Spleen (tissue), 13 donors: ENCODE measurements at places on chromosomes 4 and X.

DNA sequence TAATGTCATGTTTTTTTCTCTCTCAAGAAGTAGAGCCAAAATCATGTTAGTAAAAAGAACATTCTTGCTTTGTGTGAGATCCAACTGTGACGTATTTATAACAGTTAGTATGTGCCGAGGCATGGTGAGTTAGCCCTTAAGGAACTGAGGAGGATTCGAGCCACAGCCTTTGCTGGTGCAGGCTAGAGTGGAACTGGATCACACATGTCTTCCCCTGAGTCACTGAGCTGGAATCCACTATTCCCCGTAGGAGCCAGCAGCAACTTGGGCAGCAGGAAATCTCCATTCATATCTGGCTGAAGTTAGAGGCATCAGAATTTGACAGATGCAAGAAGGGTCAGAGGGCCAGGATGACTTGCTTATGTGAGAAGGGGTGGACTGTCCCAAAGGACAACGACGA is 144.6 kb upstream of the KIT start:
- no peak for DNase-seq

DNA sequence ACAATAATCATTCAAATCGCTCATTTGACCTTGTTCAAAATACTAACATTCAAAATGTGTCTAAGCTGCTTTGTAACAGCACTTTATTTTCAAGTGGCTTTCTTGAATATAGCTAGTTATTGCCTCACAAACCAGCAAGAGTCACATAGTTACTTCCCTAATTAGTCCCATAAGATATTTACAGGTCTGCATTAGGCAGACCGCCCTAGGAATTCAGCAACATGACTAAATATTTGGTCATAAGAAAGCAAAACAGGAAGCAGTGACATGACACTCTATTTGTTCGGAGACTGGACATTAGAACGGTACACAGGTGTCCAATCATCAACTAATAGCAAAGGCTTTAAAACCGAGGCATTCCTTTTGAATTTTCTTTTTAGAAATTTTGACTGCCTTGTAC is 262.0 kb downstream of the COL25A1 start:
- DNase-seq = no peak

GRCh38 chr4:162163892-162164759 is at the start of gene FSTL5:
Gene FSTL5, minus strand, starts transcription at chr4:162164000. Its CDS starts 52,604 bp downstream, at chr4:162111396.
- DNase-seq = peak; percentile 66

- DNase-seq = no peak
These were observed 241.5 kb downstream of the FRAS1 start for GRCh38 chr4:78298618-78299017.

- no peak for DNase-seq
These were observed 61.2 kb downstream of the TMEM150C start for GRCh38 chr4:82500435-82501153.

- DNase-seq = no peak
These were observed 22.7 kb downstream of the KLF3 start for GRCh38 chr4:38686682-38687081.

DNA sequence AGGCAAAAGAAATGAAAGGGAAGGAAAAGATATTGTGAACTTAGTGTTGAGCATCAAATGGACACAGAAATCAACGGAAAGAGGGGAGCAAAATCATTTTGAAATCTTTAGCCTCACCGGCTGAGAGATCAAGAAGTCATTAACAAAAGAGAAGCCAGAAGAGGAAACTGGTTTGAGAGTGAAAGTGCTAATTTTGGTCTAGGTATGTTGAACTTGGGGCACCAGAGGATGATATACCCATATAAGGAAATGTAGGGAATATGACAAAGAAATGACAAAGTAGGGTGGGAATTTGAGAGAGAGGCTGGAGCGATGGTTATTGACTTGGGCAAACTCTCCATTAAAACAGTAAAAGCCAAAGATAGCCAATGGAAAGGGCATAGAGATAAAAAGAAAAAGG is 183.4 kb upstream of the ATOH1 start:
- no peak for DNase-seq

- peak; percentile 81 for DNase-seq
These were observed 1.9 kb upstream of the HAUS3 start for GRCh38 chr4:2243681-2244380.

DNA sequence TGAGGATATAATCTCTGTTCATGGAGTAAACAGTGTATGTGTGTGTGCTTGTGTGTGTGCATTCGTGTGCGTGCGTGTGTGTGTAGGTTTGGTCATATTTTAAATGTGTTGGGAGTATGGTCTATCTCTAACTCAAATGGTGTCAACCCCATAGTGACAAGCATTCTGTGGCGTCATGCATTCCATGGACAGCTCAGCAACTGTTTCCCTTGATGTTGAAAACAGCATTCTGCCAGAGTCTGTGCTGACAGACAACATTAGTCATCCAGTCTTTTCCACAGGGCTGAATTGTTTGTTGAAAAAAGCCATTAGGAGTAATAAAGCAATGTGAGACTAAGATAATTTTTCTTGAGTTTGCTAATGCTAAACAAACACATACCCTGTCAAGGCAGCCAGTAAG is 706.6 kb downstream of the PCDH19 start:
- DNase-seq = no peak

DNA sequence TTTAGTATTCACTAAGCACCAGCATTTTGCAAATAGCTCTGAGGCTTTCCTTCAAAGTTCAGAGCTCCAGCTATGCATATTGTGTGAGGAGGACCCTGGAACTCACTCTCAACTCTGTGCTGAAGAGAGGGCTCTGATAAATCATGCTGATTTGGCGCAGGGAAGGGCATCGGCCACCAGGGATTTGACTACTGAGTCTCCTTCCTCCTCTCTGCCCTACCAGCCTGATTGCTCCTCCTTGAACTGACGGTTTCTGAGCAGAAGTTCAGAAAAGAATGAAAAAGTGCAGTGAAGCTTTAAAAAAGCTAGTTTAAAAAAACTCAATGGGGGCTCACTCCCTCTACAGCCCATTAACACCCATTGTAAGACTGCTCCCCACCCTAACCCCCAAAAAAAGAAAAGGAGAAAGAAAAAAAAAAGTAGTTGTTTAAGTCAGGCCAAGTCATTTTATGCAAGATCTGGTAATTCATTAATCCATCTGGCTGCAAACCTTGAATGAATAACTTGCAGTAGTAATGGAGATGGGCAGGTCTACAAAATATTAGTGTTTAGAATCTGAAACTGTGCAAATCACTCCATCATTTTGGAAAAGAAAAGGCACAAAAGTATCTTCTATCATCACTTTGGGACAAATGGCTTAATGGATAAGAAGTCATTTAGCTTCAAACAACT is 13.3 kb downstream of the PPARGC1A start:
- no peak for DNase-seq

DNA sequence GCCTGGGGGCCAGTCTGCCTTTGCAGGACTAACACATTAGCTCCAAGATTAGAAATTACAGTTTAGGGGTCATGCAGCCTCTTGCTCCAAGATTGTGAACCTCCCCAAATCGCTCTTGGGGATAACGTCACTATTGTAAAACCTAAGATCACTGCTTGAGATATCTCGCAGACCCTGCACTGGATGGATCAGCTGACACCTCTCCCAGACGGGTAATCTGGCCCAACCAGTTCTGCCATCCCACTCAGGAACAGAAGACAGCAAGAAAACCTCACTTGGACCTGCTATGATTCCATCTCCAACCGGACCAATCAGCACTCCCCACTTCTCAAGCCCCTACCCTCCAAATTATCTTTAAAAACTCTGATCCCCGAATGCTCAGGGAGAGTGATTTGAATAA is 431.2 kb downstream of the GPM6A start:
- no peak for DNase-seq

- no peak for DNase-seq
These were observed 347.6 kb downstream of the SPOCK3 start for GRCh38 chr4:166886718-166887117.

DNA sequence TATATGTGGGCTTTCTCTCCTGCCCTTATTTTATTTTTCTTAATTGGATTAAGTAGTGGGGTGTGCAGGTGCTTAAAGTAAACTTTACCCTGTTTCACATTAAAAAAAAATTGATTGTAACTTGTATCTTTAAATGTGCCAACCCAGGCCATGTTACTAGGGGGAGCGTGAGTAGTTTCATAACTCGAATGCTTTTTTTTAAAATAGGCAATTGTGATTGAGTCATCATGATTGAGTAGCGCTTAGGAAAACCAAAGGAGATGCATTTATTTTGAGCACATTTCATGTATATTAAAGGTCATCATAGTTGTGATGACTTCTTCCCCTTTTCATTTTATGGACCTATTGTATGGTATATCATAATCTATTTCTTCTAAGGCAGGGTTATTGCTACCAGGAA is 32.2 kb downstream of the GPAT3 start:
- no peak for DNase-seq

- DNase-seq = no peak
These were observed 24.8 kb upstream of the FAM193A start for GRCh38 chr4:2511645-2512131.

GRCh38 chr4:8939840-8940742 is 68.5 kb upstream of the HMX1 start:
- peak; percentile 61 for DNase-seq

- no peak for DNase-seq
These were observed 215.3 kb upstream of the FAM9B start for GRCh38 chrX:9249051-9249846.

- DNase-seq = no peak
These were observed 54.5 kb upstream of the NOCT start for GRCh38 chr4:138961129-138961528.

GRCh38 chr4:24791043-24791442 is 4.3 kb upstream of the SOD3 start:
- no peak for DNase-seq
